ENCODE measurements at places on chromosomes 6 and 20.

GRCh38 chr6:30491991-30492952 lies 3.0 kb downstream of the HLA-E start:
- peaks cover 24% of the 10 kb centered on the region for H3K27me3 ChIP-seq
- H3K4me1 ChIP-seq, result peaks cover 10% of the 10 kb centered on the region
- DNase-seq, result no peak
- peak overlapping the region; percentile 54 for H3K4me3 ChIP-seq
- H3K36me3 ChIP-seq, result peaks cover 4% of the 10 kb centered on the region

DNA sequence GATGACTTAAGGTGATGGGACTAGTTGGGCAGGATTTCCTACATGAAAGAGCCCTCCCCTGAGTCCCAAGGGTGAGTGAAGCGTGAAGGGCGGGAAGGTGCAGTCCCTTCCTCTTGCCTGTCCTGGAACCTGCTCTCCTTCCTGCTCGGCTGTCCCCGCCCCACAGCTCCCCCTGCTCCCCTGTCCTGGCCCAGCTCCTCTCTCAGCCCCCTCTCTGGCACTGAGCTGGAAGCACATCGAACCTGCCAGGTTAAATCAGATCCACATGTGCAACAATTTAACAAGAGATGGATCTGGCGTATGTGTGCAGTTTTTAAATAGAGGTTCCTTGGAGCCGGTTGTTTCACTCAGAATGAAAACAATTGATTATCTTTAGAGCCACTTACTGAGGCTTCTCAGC lies 95.0 kb downstream of the LRFN2 start:
- no peak for DNase-seq
- no peak overlapping the region for H3K27ac ChIP-seq
- no peaks in the 10 kb centered on the region for H3K4me1 ChIP-seq
- peaks cover 27% of the 10 kb centered on the region for H3K27me3 ChIP-seq

- peaks cover 5% of the 10 kb centered on the region for H3K27me3 ChIP-seq
- H3K27ac ChIP-seq, result no peak overlapping the region
- no peaks in the 10 kb centered on the region for H3K4me1 ChIP-seq
- no peaks in the 10 kb centered on the region for H3K36me3 ChIP-seq
- no peak for DNase-seq
These were observed 186.8 kb downstream of the UBE3D start for GRCh38 chr6:82878812-82879211.

DNA sequence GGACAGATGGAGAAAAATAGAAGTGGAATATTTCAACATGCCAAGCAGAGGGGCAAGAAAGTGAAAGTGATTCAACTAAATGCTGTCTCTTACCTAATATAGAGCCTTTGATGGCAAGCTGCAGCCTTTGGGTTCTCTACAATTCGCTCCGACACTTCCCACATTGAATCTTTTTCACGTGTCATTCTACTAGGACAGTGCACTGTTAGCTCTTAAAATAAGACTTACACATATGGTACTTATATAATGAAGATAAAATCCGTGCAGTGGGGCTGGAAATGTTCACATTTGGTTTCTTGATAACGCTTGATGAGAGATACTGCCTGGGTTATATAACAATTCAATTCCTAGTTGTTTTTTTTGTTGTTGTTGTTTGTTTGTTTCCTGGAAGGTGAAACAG lies 502.4 kb downstream of the LMBRD1 start:
- no peaks in the 10 kb centered on the region for H3K27me3 ChIP-seq
- H3K27ac ChIP-seq, result no peak overlapping the region
- DNase-seq, result no peak

All from type B pancreatic cell (in vitro differentiated cells).